ENCODE measurements at places on chromosomes 16 and 17.

GRCh38 chr17:1362065-1362848 lies 37.8 kb downstream of the YWHAE start:
- no peak for DNase-seq

DNA sequence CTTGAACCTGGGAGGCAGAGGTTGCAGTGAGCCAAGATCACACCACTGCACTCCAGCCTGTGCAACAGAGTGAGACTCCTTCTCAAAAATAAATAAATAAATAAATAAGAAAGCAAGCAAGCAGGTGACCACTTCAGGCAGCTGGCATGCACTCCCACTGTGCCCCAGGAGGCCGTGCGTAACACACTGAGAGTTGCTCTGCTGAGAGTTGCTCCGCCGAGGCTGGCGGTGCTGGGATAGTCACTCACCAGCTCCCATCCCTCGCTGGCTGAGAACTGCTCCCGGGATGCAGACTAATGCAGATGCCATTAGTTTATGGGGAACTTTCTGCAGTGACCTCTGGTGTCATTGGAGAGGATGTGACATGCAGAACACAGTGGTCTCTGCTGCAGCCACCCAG lies 105.7 kb upstream of the PLCG2 start:
- DNase-seq: no peak

GRCh38 chr16:84040823-84041820 lies 1.5 kb downstream of the SLC38A8 start:
- no peak for DNase-seq

DNA sequence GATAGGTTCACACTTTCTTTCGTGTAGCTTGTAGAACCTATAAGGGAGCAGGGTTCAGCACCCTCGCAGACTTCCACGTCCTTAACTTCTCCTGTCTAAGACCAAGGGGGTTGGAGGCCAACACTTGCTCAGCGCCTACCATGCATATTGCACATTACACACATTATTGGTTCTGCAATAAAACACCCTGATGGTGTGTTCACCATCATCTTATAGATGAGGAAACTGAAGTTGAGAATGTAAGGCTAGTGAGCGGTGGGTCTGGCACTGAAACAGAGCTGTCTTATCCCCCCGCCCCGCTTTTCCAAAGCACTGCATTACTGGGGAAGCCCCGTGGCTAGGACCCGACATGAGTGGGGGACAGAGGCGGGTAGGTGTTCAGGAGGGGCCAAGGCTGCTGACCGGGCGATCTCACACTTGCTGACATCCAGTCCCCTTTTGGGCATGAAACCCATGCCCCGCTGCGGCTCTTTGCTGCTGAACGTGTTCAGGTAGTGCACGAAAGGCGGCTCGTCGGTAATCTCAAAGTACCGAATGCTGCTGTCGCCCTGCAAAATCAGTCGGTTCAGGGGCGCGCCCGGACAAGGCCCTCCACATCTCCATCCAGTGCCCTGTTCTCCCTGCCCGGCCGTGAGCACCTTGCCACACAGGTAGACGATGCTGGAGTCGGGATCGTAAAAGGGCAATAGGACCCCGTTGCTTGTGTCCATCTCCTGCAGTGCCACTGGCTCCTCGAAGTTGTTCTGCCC lies 6.2 kb downstream of the CORO6 start:
- DNase-seq: no peak

DNA sequence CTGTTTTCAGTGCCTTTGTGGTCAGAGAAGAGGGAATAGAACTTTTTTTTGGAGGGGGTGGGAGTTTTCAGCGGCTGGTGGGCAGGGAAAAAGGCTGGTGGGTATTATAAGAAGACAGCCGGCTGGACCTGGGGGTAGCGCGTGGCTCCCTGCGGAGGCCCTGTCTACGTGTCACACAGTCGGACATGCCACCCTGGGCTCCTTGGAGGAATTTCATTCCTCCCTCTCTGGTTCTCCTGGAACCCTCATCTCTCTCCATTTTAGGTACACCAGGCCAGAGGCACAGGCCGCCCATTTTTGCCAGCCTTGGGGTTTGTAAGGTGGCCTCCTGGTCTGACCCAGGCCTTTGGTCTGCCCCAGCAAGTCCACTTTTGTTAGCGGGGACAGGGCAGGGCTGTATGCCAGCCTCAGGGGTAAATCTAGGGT lies 908 bp downstream of the FKBP10 start:
- DNase-seq: no peak

DNA sequence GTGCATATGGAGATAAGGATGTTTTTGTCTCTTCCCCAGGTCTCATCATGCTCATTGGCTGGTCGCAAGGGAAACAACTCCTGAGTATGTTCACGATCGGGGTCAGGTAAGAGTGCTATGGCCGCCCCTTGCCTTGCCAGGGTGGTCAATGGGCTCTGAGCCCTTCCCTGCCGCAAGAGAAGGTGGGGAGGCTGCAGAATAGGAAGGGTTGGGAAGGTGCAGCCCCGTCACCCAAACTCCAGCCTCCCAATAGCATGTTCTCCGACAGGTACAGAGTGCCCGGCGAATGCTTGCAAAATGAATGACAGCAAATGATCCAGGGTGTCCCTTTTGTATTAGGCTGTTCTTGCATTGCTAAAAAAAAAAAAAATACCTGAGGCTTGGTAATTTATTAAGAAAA lies 57.4 kb downstream of the ATP2C2 start:
- no peak for DNase-seq

DNA sequence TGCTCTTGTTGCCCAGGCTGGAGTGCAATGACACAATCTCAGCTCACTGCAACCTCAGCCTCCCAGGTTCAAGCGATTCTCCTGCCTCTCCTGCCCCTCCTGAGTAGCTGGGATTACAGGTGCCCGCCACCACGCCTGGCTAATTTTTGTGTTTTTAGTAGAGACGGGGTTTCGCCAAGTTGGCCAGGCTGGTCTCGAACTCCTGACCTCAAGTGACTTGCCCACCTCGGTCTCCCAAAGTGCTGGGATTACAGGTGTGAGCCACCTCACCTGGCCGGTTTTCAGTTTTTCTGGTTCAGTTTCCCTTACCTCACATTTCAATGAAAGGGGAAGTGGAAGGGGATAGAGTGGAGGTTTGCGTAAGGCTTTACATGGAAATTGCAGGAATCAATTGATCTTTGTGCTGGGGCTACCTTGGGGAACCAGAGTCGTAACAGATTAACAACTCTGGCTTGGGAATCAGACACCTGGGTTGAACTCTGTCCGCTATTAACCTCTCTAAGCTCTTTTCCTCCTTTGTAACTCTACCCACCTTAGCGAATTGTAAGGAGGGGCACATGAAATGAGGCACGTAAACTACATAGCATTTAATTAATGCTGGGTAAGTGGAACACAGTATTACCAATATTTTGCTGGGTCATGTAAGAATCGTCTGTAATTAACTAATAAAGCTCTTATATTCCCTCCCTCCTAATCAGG lies 3.2 kb downstream of the MPV17L start:
- DNase-seq: no peak

- DNase-seq: peak; percentile 8
Observed at GRCh38 chr16:74271872-74272271, 24.7 kb upstream of the PSMD7 start.

- DNase-seq: no peak
Observed at GRCh38 chr17:32757963-32758362, 119.0 kb downstream of the MYO1D start.

DNA sequence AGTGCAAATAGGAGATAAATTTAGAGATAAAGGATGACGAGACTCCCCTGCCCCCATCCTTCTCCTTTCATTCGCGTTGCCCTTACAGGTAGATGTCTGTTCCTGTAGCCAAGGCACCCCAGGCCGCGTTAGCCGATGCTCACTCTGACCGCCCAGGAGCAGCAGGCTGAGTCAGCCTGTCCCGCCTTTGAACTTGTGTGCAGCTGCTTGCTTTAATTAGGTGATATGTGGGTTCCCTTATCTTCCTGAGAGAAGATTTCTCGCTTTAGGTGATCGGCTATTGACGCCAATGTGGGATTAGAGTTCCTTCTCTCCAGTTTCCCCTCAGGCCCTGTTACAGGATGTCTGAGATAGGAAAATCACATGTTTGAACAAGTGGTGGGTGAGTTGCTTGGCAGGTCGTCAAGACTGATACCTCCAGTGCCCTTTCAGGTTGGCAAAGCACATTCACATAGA lies 119.5 kb downstream of the MSI2 start:
- no peak for DNase-seq

- no peak for DNase-seq
Observed at GRCh38 chr16:28937222-28937876, 5.6 kb downstream of the CD19 start.

DNA sequence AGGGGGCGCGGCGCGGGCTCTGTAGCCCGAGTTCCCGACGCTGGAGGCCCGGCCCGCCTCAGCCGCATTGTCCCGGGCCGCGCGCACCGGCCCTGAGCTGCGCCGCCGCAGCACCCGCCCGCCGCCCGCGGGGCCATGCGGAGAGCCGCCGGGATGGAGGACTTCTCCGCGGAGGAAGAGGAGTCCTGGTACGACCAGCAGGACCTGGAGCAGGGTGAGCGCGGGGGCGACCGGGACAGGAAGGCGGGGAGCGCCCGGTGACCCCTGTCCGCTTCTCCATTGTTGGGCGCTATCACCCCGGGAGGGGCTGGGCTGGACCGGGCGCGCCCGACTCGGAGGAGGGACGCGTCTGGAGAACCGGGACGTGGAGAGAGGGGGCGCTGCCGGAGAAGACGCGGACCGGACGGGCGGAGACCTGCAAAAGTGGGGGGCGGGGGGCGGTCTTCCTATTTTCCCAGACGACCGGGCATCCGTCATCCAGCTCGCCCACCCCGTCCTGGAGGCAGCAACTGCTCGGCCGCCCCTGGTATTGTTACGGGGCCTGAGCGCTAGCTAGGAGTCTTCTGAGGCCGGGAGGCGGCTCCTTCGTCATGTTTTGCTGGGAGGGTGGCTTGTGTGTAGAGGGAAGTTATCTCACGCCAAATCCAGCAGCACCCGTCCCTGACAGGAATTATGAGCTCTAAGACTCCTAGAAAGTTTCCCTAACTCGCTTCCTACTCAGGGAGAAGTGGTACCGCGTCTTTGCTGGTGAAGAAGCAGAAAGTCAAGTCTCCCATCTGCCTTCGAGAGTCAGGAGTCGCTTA lies 678 bp downstream of the CDR2L start:
- DNase-seq: peak; percentile 73

DNA sequence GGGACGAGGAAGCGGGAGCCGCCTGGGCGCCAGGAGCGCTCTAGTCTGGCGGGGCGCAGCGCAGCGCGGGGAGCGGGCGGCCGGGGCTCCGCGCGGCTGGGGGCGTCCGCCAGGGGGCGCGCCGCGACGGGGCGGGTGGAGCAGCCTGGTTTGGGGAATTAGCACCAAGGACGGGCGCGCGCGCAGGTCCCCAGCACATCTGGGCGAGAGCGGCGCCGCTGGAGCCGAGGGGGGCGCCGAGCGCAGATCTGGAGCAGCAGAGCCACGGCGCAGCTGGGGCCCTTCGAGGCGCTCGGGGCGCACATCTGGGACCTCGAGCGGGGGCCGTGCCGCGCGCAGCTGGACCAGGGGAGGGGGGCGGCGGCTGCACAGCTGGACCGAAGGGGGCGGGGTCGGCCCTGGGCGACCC lies at the start of gene NXPH3:
Gene NXPH3 (plus strand): TSS at position 193 of the 409 bp plus-strand sequence. CDS start 349 bp downstream, outside the sequence.
- DNase-seq: peak; percentile 85

GRCh38 chr17:80605326-80606066 lies 60.9 kb downstream of the RPTOR start:
- DNase-seq: peak; percentile 24

GRCh38 chr16:8044796-8045195 lies 545.5 kb downstream of the TMEM114 start:
- no peak for DNase-seq

DNA sequence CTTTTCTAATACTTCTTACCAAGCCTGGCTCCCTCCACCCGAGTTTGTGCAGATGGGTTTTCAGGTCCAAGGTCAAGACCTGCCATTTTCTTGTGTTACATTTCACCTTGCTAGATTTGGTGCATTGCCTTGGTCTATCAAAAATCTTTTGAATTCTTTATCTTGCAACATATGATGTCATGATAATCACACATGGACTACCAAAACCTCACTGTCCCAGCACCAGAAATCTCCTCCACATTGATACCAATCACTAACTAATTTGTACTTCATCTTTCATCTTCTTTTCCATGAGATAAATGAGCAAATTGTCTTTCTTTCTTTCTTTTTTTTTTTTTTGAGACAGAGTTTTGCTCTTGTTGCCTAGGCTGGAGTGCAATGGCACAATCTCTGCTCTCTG lies 33.0 kb upstream of the ZFHX3 start:
- no peak for DNase-seq

DNA sequence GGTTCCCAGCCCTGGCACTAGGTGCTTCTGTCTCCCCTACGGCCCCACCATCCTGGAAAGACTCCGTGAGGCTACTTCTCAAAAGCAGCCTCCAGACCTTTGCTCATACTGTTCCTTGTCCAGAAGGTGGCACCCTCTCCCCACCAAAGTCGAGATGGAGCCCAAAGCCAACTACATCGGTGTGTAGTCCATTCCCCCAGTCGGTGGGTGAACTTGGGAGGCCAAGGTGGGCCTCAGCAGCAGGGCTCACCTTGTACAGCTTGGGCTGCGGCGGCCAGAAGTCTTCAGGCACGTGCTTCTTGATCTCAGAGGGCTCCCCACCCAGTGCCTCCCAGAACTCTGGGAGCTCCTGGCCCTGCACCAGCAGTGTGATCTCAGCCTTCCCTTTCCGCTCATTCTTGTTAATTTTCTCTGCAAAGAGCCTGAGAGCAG lies 10.2 kb downstream of the FLII start:
- DNase-seq: peak; percentile 77

DNA sequence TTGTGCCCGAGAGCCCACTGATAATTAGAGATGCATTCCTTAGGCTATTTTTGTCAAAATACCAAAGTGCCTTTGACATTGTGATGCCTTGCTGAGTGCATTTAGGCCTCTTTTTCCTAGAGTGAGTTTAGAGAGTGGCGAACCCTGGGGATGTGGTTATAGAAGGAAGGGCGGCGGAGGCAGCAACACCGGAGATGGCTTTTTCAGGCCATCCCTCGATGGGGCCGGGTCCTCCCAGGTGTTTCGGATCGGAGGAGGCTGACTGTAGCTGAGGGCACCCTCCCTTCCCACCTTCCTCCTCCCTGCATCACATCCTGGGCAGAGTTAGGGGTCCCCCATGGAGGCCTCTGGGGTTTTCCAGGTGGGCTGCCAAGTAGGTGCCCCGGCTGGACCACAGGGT lies 6.6 kb upstream of the SNAI3 start:
- no peak for DNase-seq

DNA sequence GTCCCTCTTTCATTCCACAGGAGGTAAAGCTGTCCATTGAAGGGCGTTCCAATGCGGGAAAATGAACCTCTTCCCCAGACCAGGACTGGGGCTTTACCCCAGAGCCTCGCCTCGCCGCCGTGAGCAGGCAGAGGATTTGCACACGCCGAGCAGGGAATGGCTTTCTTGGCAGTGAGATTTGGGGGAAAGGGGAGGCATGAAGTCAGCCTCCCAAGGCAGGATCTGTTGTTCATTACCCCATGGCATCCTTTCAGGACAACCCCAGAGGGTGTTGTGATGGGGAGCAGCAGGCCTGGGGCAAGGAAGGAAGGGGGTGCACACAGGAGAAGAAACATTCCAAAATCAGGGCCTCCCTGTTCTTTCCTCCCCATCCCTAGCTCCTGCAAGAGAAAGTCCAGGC lies 6.0 kb downstream of the ATXN1L start:
- no peak for DNase-seq

DNA sequence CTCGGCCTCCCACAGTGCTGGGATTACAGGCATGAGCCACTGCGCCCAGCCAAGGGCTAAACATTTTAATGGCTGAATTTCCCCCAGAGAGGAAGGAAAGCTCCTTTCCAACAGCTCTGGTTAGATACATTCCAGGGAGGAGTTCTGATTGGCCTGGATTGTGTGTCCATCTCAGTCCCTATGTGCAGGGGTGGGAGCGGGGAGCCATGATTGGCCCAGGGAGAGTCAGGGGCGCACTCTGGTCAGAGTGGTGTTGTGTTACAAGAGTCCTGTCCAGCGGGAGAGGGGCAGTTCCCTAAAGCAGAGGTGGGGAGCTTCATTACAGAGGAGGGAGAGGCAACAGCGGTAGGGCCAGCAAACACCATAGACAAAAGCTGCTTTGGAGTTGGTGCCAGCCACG lies 75.0 kb downstream of the RAP1GAP2 start:
- DNase-seq: peak; percentile 60

Measured in cardiac muscle cell (in vitro differentiated cells and primary cell).